ENCODE measurements at places on chromosomes 13 and 19.
A peak's percentile ranks its signal among the peaks of the same experiment; 100 is the strongest.

GRCh38 chr13:24007979-24008620 is 110.8 kb upstream of the C1QTNF9B start:
- no peak for DNase-seq

DNA sequence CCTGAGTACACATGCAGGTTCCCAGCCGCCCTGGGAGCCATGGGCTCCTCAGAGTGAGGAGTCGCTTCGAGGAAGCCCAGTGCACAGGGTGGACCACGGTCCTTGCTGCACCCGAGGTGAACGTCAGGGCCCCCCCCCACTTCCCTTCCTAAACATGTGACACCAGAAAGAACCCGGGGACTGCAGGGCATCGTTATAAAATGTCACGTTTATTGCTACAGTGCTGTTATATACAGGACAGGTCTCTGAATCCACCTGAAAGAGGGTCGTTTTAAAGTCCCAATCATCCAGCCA is 3.8 kb upstream of the UQCR11 start:
- no peak for DNase-seq

DNA sequence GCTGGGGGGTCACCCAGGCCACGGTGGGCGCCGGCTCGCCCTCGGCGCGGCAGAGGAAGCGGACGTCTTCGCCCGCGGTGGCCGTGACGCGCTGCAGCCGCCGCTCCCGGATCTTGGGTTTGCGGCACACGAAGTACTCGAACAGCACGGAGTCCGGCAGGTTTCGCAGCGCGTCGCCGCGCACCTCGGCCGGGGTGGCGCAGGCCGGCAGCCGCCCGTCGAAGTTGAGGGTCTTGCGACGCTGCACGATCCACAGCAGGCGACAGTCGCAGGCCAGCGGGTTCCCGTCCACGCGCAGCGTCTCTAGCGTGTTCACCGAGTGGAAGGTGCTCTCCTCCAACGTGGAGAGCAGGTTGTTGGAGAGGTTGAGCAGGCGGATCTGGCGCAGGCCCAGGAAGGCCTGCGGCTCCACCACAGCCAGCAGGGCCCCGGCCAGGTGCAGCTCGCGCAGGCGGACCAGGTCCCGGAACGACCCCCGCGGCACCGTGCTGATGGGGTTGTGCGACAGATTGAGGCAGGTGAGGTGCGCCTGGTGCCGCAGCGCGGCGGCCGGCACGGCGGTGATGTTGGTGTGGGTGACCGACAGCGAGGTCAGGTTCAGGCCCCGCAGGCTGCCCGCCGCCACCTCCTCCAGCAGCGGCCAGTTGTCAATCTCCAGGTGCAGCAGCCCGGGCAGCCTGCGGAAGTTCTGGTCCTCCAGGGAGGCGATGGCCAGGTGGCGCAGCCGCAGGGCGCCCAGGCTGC is 8.6 kb upstream of the PEAK3 start:
- no peak for DNase-seq

DNA sequence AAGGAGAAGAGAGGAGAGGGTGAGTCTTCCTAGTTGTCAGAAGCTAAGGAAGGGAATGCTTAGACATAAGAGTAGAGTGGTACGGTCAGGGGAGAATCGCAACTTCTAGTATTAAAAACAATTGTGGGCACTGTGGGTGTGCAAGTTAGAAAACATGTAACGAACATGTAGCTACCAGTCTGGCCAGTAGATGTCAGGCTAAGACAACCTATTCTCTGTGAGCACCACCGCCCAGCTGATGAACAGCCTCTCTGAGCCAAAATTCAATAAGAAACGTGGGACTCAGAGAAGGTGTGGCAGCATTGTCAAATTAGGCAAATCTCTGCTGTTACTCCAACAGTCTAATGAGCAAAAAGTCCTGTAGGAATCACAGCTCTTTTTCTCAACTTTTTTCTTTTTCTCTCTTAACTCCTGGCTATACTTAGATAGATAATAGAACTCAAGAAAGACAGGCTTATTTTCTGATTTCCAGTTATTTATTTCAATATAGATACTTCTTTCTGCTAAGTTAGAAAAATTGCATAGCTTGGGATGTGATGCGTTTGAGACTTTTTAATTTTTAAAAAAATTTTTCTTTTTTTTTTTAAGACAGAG is 186.2 kb downstream of the USP12 start:
- DNase-seq = peak; percentile 74

DNA sequence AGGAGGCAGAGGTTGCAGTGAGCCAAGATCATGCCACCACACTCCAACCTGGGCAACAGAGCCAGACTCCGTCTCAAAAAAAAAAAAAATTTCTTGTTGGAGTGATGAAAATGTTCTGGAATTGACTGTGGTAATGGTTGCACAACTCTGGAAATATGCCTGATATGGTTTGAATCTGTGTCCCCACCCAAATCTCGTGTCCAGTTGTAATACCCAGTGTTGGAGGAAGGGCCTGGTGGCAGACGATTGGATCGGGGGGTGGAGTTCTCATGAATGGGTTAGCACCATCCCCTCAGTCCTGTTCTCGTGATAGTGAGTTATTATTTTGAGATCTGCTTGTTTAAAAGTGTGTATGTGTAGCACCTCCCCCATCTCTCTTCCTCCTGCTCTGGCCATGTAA is 41.1 kb upstream of the MAP3K10 start:
- no peak for DNase-seq

- no peak for DNase-seq
These were observed 1.1 kb downstream of the INSR start for GRCh38 chr19:7292950-7293761.

DNA sequence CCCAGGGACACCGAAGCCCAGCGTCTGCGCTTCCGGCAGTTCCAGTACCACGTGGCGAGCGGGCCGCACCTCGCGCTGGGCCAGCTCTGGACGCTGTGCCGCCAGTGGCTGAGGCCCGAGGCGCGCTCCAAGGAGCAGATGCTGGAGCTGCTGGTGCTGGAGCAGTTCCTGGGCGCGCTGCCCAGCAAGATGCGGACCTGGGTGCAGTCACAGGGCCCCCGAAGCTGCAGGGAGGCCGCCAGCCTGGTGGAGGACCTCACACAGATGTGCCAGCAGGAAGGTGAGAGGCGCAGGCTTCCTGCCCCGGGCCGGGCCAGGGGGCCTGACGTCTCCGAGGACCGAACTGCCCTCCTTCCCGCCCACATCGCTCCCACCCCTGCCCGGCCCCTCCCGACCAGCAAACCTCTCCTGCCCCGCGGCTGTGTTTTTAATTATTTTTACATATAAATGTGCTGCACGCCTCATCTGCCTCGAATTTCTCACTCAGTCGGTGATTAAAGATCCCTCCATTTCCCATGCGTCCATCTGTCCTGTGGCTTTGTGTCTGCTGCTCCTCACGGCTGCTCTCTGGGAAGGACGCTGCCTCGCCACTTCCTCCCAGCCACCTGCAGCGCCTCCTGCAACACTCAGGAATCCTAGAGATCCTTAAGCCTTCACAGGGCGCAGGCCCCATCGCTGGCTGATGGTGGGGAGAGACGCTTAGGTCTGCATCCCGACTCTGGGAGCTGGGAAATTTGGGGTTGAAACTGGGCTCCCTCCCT is 4.3 kb downstream of the ZSCAN1 start:
- DNase-seq = no peak

DNA sequence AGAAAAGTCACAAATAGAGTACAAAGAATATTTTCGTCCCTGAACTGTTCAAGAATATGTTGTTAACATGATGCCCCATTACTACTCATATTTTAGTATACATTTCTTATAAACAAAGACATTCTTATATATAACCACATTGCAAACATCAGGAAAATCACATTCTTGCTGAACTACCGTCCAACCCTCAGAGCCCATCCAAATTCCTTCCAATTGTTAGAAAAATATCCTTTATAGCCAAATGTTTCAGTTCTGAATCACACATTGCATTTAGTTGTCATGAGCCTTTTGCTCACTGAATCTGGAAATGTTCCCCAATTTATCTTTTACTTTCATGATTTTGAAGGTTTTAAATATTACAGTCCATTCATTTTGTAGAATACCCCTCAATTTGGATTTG is 467.8 kb upstream of the ARGLU1 start:
- DNase-seq = no peak

GRCh38 chr13:20174656-20175405 is 14.0 kb upstream of the GJA3 start:
- DNase-seq = no peak

GRCh38 chr19:23116802-23117571 is at the start of gene ZNF730:
TSS of gene ZNF730 (plus strand) at chr19:23117025. CDS start at chr19:23117174, 149 bp downstream.
- DNase-seq = peak; percentile 89

DNA sequence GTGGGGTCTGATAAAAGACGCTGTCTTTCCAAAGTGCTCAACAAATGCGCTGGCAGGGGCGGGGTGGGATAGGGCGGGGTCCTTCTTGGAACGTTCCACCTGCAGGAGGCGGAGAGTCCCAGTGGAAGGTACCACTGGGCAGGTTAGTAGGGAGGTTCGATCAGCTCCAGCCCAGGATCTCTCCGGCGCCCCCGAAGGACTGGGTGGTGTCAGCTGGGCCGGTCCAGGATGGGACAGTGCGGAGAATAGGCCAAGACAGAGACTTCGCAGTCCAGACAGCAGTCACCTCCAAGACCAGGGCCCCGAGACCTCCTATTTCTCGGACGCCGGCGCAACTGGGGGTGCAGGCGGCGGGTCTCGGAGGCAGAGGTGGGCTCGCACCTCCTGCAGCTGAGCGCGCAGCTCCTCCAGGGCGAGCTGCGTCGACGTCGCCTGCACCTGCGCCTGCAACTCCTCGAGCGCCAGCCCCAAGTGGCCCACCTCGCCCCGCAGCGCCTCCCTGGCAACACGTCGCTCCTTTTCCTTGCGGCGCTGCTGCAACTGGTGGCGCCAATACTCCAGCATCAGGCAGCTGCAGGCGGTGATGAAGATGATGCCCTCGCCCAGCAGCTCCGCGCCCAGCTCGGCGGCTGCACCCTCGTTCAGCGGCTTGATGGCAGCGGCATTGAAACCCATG is 21.6 kb downstream of the VASP start:
- DNase-seq = no peak
